ENCODE measurements at places on chromosomes 4 and X. TPM values are rescaled to one million over a fixed set of nuclear protein-coding genes. Genes with fewer than 3 reads are reported as not detected.

The SASH3 gene
- total RNA-seq, result not detected

The SERPINA7 gene
- total RNA-seq, result not detected

The ZFP42 gene
- total RNA-seq, result 5.5 TPM

DNA sequence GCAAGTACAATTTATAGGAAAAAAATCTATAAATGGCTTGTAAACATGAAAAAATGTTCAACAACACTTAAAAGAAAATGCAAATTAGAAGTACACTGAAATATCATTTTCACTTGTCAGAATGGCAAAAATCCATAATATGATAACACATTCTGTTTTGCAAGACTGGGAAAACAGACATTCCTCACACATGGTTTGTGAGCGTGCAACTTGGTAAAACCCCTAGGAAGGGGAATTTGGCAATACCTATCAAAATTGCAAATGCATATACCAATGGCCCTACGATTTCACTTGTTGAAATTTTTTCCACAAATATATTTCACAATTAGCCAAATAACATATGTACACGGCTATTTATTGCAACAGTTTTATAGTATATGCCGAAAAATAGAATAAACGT is 31.4 kb downstream of the TBC1D9 start:
- no peak for DNase-seq

DNA sequence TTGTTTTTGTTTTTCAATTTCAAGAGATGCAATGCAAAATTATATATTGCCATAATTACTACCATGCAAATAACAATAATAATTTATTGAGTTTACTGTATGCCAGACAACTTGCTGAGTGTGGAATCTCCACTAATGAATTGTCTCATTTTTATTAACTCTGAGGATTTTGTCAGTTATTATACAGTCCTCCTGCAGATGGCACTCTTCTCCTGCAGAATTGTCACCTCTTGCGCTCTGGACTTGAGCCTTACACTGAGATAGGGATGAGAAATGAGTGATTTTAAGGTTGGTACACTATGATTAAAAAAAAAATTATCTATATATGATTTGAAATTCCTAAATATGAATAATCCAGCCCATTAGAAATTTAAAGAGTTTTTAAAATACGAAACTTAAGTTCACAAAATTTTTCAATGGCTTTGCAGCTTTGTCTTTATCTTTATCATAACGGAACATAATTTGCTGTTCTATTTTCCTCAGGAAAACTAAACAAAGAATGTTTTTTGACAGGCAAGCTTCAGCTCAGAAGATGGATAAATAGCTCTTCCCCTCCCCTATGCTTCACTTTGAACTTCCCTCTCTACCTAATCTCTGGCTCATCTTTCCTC is 12.7 kb upstream of the PAQR3 start:
- no peak for DNase-seq
